NCI-H524 (cell line): ENCODE measurements at places on chromosomes 12 and 14.

DNA sequence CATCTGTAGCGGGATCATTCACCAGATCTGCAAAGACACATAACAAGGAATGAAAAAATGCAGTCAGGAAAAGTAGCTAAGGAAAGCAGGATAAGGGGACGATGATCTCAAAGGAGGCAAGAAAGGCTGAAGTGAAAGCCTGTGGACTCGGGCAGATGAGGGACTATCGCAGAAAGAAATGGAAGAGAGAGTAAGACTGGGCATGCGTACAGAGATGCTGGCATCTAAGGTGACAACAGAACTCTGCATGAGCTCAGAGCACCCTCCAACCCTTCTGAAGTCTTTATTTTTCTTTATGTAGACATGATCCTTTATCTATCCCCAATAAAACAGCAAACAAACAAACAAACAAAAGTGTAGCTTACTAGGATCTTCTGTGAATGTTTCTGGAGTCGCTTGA, 7.2 kb downstream of the MFAP5 start:
- no peak for DNase-seq

DNA sequence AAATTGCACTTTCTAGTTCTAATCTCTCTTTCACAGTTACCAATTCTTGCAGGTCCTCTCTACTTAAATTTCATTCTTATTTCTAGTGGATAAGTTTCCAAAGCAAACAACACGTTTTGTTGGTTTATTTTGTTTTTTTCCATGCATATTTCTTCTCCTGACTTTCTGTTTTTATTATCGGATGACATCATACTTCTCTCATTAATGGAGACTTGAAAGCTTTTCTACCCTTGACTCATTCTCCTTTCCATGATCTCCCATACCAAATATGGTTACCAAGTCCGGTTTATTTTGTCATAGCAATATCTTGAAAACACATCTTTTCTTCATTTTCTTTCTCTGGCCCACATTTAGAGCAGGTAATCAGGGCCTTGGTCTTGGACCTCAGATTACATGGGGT, 796.5 kb downstream of the GALC start:
- DNase-seq, result no peak

DNA sequence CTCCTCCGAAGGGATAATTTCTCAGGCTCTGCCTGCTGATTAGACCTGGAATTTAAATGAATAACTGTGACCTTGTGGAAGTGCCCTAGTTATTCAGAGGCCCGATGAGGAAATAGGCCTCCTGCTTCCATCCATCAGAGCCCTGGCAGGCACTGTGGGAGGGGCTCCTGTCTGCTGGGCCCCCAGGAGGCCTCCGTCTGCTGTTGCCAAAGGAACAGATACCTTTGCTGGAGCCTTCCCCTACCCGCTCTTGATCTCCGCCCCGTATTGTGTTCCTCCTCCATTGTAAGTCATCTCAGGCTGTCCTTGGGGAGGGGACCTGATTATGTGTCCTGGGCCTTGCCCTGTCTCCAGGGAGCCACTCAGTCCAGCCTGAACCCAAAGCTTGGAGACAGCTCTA, 112.3 kb downstream of the NRXN3 start:
- no peak for DNase-seq

- DNase-seq, result no peak
Observed at GRCh38 chr12:55845361-55845760, 2.6 kb upstream of the MMP19 start.

DNA sequence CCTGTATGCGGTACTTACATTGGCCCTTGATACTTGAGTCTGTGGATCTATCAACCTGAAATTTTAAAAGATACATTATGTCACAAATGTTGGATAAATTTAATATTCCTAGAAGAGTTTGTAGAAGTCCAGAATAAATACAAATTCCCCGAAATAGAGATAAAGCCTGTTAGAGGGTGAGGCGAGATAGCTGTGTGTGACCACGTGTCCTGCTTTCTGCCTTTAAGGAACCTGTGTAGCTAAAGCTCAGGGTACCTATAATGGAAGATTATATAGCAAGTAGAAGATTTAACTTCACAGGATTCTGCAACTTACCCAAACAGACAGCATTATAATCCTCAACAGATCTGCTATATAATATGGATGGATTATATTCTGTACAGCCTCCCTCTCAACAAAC, 58.8 kb downstream of the APPL2 start:
- DNase-seq, result no peak

DNA sequence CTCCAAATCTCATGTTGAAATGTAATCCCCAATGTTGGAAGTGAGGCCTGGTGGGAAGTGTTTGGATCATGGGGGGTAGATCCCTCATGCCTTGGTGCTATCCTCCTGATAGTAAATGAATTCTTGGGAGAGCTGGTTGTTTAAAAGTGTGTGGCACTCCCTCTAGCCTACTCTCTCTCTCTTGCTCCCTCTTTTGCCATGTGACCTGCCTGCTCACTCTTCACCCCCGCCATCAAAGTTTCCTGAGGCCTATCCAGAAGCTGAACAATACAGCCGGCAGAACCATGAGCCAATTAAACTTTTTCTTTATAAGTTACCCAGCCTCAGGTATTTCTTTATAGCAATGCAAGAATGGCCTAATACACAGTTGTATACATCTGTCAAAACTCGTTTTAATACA, 62.5 kb downstream of the BCL2L14 start:
- no peak for DNase-seq

DNA sequence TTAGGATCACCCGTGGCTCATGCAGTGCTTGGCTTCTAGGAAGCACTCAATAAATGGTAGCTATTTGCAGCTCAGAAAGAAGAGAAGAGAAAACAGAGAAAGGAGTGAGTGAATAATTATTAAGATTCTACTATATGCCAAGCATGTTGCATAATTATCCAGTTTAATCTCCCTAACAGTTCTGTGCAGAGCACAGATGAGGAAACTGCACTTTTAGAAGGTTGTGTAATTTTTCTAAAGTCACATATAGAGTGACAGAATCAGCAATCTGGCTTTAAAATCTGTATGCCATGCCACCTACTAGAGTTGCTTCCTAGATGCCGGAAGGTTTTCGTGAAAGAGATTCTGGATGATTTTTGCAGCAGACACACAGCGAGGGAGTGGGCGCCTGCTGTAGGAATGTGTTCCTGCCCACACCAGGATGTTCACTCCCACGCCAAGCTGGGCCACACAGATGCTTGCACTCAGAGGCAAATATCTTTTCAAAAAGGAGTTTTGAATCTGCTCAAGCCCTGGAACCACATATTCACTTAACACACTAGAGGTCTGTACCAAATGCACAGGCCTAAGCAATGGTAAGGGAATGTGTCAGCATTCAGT, 50.2 kb upstream of the SMCO2 start:
- no peak for DNase-seq

- DNase-seq, result peak; percentile 3
Observed at GRCh38 chr12:130401703-130402102, 64.0 kb downstream of the PIWIL1 start.

- no peak for DNase-seq
Observed at GRCh38 chr12:39077226-39077625, 171.8 kb upstream of the CPNE8 start.

DNA sequence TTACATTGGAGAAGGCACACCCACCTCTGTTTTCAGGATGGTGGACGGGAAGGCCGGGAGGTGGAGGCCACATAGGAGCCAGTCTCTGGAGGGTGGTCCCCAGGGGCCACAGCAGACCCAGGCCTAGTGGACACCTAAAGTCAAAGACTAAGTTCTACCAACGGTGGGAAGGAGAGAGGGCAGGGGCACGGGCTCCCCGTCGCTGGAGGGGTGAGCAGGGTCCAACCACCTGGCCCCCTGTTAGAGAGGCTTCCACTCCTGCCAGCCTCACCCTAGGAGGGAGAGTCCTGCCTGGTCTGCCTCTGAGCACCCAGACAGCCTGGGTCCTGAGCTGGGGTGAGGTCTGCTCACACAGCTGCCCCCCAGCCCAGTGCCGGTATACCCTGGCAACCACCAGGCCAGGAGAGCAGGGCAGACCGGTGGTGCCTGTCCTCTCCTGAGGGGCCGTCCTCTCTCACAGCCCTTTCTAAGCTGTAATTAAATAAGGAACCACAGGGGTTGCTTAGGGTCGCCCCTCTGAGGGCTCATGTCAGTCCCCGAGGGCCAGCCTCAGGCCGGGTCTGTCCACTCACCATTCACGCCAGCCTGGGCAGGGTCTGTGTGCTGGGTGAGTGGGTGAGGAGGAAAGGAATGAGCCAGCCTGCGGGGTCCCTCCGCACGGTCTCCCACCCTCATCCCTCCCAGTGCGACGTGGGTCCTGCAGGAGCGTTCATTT, 2.3 kb downstream of the INF2 start:
- no peak for DNase-seq

GRCh38 chr14:50257732-50258131, 26.4 kb upstream of the SOS2 start:
- no peak for DNase-seq

- DNase-seq, result no peak
Observed at GRCh38 chr12:111342376-111342775, 26.5 kb downstream of the PHETA1 start.

- no peak for DNase-seq
Observed at GRCh38 chr14:100413699-100414098, 90.6 kb downstream of the SLC25A47 start.

GRCh38 chr14:40447017-40447416, 1014.8 kb upstream of the FBXO33 start:
- peak; percentile 28 for DNase-seq

- no peak for DNase-seq
Observed at GRCh38 chr12:110312581-110313360, 31.7 kb downstream of the ATP2A2 start.

- DNase-seq, result no peak
Observed at GRCh38 chr12:121713257-121713777, 765 bp downstream of the TMEM120B start.

DNA sequence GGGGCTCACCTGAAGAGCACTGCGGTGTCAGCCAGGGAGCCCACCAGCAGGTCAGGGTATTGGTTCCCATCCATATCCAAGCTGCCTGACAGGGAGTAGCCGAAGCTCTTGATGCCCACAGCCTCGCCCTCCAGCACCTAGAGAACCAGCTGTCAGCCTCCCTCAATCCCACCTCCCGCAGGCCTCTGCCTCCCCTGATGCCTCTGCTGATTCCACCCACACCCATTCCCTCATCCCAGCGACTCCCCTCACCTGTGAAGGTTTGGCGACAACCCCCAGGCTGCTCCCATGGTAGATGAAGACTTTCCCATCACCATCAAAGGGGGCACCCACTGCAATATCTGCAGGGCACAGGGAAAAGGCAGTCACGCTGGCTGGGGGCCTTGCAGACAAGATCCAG, 10.0 kb downstream of the ITGA7 start:
- DNase-seq, result no peak

DNA sequence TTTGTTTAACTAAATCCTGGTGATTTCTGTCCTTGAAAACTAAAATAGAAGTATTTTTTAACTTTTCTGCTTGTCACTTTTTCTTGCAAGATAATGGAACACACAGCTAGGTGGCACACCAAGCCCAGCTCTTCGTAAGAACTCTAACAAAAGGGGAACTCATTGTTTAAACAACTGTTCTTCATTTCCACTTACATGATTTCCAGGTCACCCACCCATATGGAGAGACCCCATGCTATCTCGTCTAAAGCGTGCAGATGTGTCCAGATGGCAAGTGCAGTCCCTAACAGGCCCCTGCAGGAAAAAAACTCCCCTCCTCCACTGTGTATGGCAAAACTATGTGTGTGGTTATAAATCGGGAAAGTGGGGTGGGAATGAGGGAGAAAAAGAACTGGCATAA, 43.3 kb upstream of the NT5DC3 start:
- DNase-seq, result peak; percentile 32

GRCh38 chr12:27843714-27844245, 63.7 kb upstream of the MANSC4 start:
- no peak for DNase-seq

DNA sequence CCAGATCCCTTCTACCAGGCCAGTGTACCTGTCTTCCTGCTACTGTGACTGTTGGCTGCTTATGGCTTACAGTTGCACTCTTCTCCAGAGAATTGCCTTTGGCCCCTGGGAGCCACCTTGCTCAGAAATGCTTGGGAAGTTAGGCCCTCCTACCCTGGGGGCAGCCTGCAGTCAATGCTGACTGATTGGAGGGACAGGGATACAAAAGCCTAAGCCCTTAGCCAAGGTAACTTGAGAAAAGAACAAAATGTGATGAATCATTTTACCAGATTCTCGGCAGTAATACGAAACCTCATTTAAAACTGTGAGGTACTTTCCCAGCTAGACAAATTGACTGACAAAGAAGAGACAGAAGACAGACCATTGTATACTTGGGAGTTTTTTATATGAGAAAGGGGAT, 47.3 kb downstream of the PTCSC3 start:
- peak; percentile 65 for DNase-seq

DNA sequence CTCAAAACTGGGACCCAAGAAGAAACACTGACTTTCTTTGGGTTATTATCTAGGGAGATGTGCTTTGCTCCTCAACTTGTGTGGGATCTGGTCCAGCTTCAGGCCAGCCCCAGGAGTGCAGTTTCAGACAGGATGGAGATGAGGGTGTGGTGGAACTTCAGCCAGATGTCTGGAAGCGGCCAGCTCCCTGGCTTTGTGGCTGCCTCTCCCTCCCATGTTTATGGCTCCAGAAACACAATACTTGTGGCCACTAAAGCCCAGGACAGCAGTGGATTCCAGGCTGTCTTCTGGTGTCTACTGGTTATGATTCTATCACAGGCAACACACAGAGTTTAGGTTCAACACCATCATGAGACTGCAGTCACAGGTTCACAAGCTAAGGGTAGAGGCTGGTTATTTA, 44.2 kb upstream of the EMP1 start:
- no peak for DNase-seq

- no peak for DNase-seq
Observed at GRCh38 chr12:100651694-100652093, 78.2 kb downstream of the GAS2L3 start.
